ENCODE measurements at places on chromosomes 3 and 15.
A peak's percentile ranks its signal among the peaks of the same experiment; 100 is the strongest.

- DNase-seq = no peak
Measured at GRCh38 chr15:64515196-64515595, 54.8 kb downstream of the ZNF609 start.

GRCh38 chr3:48157202-48157840 is 30.9 kb downstream of the CDC25A start:
- DNase-seq = no peak

- no peak for DNase-seq
Measured at GRCh38 chr15:72787526-72787925, 4.0 kb upstream of the ADPGK start.

GRCh38 chr3:44236485-44236908 is 5.2 kb upstream of the TOPAZ1 start:
- DNase-seq = no peak

- DNase-seq = no peak
Measured at GRCh38 chr15:41809526-41810220, 18.2 kb upstream of the JMJD7 start.

- peak; percentile 59 for DNase-seq
Measured at GRCh38 chr3:65713016-65713415, 325.7 kb downstream of the MAGI1 start.

GRCh38 chr15:39434751-39435238 is 146.1 kb upstream of the THBS1 start:
- DNase-seq = no peak

DNA sequence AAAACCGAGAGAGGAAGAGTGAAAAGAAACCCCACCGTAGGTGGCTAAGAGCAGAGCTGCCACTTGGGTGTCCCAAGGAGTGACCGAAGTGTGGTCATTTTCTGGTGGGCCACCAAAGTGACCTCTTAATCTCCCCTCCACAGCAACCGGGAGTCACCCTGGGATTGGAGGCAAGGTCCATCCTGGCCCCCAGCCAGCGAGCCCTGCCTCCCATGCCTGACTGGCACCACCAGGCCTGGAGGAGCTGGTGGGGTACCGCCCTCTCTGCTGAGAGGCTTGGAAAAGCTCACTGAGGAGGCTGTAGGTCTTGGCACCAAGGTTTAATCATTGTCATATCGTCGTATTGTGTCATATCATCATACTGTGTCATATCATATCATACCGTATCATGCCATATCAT is 74.0 kb upstream of the TRPM1 start:
- DNase-seq = no peak

GRCh38 chr15:63363292-63363691 is 18.4 kb downstream of the CA12 start:
- no peak for DNase-seq

DNA sequence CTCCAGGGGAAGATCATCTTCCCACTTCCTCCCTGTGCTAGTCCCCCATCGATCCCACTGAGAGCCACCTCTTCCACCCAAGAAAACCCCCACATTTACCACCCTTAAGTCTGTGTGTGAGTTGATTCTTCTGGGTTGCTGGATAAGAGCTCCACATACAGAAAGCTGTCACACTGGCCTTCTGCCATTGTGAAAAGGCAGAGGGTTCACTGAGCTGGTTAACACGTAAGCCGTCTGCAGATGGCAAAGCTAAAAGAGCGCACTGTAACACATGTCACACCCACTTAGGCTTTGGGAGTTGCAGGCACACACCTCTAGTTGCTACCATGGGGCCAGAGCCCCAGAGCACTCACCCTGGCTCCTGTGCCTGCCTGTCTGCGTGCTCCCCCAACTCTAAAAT is 309.8 kb upstream of the LRRC3B start:
- DNase-seq = no peak

GRCh38 chr3:49422379-49423248 is at the start of gene AMT:
Gene AMT, minus strand, starts transcription at chr3:49422473. Its CDS starts 23 bp downstream, at chr3:49422450.
- no peak for DNase-seq

DNA sequence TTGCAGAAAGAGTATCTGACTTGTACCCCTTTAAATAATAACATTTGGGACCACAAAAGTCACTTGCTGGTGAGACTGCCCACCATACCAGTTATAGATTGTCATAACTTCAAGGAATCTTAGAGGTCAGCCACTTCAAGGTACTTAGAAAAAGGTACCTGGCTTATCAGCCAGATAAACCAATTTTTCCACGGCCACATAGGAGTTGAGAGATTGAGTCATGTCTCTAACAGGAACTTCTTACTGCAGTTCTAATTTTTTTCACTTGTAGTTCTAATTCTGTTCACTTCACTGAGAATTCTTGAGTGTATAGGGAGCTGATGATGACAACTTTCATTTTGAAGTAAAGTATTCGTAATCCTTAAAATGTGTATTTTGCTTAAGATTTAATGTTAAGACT is 317.1 kb upstream of the CBLB start:
- DNase-seq = no peak

GRCh38 chr3:10272977-10273376 is 19.8 kb downstream of the GHRL start:
- DNase-seq = no peak

GRCh38 chr15:100726070-100726420 is 123.7 kb downstream of the ASB7 start:
- DNase-seq = no peak

DNA sequence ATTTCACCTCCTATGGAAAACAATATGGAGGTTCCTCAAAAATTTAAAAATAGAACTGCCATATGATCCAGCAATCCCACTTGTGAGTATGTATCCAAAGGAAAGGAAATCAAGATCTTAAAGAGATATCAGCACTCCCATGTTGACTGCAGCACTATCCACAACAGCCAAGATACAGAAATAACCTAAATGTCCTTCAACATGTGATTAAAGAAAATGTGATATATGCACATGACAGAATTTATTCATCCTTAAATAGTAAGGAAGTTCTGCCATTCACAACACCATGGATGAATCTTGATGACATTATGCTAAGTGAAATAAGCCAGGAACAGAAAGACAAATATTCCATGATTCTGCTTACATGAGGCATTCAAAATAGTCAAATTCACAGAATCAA is 303.6 kb upstream of the LRRN1 start:
- DNase-seq = no peak

GRCh38 chr3:27888562-27888961 is 166.4 kb upstream of the EOMES start:
- no peak for DNase-seq

GRCh38 chr15:78879517-78880241 is 7.0 kb downstream of the MORF4L1 start:
- DNase-seq = no peak

DNA sequence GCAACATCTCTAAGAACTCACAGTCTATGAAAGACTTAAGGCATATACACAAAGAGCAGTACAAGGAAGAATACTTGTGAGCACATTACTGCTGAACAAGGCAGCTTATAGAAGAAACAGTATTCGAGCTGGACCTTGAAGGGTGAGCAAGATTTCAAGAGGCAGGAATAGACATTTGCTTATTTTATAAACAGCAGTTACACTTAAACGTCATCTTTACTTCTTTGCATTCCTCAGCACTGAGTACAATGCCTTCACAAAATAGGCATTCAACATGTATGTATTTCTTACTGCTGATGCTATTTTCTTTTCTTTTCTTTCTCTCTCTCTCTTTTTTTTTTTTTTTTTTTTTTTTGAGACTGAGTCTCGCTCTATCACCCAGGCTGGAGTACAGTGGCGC is 205.8 kb downstream of the ZIC4 start:
- DNase-seq = no peak

GRCh38 chr3:71800023-71800422 is 15.1 kb upstream of the PROK2 start:
- no peak for DNase-seq

DNA sequence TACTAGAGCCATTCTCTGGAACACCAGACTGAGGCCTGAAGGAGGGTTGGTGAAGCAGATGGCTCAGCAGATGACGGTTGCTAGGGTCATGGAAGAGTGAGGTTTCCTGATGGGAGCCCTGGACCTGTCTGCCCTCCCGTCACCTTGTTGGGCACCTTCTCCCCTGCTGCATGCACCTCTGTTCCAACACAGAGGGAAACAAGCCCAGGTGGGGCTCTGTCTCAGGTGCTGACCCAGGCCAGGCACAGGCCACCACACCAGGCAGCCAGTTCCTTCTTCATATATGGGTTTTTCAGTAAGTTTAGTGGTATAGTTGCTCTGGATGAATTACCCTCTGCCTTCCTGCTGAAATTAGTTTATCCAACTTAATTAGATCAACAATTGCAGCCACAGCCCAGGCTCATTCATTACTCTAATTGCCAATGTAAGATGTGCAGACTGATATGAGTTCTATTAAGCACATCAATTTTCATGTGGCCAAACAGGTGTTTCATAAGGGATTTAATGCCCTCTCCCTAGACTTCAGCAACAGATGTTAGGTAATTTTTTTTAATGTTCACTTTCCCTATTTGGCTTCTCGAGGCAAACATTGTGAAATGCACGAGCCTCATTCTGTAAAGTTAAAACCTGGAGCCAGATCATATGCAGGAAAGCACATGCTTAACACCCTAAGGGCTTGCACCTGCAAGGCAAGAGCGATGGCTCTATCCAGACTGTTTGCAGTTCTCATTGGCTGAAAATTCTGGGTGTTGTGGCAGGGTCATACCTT is 174.8 kb downstream of the CHDH start:
- no peak for DNase-seq

- peak; percentile 3 for DNase-seq
Measured at GRCh38 chr15:79431636-79432344, at the start of gene MINAR1. Gene MINAR1, plus strand, starts transcription at chr15:79432336. Its CDS starts 23,812 bp downstream, at chr15:79456148.

GRCh38 chr15:70480196-70480856 is 283.0 kb downstream of the UACA start:
- no peak for DNase-seq

DNA sequence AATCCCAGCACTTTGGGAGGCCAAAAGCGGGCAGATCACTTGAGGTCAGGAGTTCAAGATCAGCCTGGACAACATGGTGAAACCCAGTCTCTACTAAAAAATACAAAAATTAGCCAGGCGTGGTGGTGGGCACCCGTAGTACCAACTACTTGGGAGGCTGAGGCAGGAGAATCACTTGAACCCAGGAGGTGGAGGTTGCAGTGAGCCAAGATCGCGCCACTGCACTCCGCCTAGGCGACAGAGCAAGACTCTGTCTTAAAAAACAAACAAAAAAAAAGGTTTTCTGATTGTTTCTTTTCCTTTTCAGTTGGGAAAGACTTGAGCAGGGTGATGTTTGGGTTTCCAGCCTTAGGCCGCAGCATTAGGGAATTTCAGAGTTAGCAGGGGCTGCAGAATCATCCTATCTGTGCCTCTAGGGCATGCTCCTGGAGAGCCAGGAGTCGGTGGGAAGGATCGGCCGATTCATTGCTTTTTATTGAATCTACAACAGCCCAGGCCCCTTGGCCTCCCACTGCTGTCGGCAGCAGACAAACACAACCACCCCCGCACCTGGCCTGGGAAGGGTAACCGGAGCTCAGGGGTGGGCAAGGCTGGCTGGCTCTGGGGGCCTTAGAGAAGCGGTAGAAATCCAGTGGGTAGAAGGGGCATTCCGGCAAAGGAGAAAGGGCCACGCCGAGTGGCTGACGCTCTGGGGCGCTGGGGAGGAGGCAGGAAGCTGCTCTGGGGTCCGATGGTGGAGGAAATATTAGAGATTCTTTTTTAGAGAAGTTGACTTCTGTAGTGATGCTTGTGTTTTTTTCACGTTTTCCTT is 6.3 kb downstream of the CHAC1 start:
- no peak for DNase-seq

DNA sequence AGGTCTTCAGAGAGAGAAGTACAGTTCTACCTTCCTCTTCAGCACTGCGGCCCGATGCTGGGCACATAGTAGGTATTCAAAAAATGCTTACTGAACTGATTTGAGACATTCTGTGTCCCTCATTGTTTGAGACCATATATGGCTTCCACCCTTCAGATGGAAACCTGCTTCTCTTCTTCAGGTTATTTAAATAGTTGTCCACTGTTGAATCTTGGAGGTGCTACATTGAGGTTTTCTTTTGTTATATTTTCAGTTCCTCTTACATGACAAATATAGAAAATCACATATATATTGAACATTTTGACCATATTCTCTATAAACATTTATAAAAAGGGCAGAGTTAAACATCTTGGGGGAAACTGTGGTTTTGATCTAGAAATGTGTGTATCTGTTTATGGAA is 200.2 kb upstream of the LRRC3B start:
- DNase-seq = no peak

GRCh38 chr15:71611553-71612396 is 198.6 kb upstream of the NR2E3 start:
- DNase-seq = no peak

DNA sequence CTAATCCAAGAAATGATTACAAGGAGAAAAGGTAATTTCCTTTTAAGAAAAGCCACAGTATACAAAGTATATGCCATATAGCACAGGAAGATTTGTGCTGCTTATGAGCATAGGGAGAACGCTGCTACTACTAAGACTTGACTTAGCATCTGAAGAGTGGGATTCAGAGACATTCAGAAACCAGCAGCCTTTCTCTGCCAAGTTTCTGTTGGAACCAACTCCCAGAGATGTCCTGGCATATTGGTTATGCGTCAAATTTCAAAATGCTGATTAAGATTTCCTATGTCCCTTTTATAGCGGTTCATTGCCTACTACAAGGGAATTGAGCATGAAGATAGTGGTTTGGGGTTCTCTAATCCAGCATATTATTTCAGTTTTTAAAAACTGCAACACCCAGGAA is 4.9 kb downstream of the NR2E3 start:
- DNase-seq = no peak

- no peak for DNase-seq
Measured at GRCh38 chr3:107910713-107911259, 180.0 kb downstream of the CD47 start.

- DNase-seq = no peak
Measured at GRCh38 chr3:106119614-106120082, 250.8 kb upstream of the CBLB start.
